ENCODE measurements at places on chromosomes 7 and 10.
A peak's percentile ranks its signal among the peaks of the same experiment; 100 is the strongest.

GRCh38 chr10:110415809-110416208 lies 81.9 kb upstream of the DUSP5 start:
- no peak for DNase-seq

DNA sequence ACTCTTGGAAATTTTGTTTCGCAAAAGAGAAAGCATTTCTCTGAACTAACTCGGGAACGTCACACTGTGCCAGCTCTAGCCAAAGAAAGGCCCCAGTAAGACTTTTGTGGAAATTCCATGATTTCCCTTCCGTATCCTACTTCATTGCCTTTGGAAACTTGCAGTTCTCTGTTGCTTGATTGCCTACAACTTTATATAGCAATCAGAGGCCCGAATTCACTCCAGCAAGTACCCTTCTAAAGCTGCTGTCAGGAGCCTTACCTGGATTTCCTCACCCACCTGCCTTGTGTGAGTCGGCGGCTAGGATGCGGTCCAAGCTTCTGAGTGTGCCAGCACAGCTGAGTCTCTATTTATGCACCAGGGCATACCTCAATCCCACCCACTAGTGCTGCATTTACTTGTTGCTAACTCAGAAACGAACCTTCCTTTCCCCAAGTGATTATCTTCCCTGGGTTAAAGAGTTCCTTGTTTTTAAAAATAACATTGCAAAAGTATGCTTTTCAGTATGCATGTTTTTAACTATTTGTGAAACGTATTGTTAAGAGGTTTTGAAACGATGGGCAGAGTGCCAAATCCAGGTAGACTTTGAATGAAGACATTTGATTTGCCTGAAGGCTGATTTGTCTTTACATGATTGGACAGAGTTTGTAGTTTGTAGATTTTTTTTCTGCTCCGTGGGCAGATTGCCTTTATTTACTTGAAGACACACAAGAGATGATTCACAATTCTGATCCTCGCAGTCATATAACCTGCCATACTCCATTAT lies at the start of gene AGR2:
TSS of gene AGR2 (minus strand) at position 326 of the 766 bp plus-strand sequence. CDS start 3,203 bp downstream, outside the sequence.
- no peak for DNase-seq

GRCh38 chr10:13189961-13190360 lies 28.6 kb downstream of the MCM10 start:
- DNase-seq = no peak

- no peak for DNase-seq
Measured at GRCh38 chr7:46568420-46569132, 647.5 kb upstream of the IGFBP3 start.

DNA sequence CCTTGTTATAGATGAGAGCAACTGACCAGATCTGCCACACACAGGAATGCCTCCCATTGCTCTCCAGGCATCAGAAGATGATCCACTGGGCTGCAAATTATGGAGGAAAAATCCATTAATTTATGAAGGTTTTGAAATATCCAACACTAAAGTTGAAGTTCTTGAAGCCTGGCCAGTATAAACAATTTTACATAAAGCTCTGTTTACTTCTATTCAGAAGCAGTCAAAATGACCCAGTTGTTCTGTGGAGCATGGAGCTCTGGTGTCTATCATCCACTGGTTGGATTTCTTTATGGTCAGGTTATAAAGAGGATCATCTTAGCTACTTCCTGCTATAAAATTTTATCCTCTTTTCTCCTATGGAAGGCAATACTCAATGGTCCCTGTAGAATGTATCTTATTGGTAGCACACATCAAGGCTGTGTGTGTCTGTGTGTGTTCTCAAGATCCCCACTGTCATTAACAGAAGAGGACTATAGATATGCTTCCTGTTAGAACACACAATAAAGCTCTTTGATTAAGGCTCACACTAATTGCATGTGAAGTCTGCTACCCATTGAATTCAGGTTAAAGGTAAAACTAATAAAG lies 747.4 kb downstream of the SUGCT start:
- no peak for DNase-seq

GRCh38 chr7:69598487-69599285 lies 411 bp downstream of the AUTS2 start:
- DNase-seq = peak; percentile 44

DNA sequence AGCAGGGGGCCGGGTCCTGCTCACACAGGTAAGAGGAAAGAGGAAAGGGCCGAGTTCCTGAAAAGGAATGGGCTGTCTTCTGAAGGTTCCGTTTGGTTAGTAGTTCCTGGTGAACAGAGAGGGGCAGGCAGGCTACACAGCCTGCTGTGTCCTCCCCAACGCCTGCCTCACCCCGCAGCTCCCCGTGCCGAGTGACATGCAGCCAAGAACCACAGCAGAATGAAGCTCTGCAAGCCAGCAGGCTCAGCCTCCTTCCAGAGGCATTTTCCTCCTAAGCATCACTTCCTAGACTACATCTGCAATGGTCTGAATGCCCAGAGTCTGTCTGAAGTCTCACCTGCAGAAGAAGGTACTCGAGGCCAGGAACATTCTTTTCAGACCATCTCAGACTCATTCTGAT lies 202.4 kb upstream of the TCERG1L start:
- no peak for DNase-seq

- DNase-seq = no peak
Measured at GRCh38 chr7:23873306-23873705, 163.3 kb downstream of the STK31 start.

DNA sequence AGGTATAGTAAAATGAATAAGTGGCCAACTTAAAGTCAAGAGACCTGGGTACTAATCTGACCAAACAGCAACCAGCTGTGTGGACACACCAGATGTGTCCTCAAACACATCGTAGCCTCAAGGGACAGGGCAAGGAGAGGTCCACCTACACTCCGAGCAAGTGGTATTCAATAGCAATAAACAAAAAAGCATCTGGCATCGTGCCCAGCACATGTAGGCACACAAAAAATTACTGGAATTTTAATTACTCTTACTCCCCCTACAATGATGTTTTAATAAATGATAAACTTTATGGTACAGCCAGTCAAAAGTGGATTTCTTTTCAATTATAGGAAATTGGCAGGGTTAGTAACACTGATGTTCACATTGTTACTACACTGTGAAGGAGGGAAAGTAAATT lies 3.5 kb upstream of the RGS10 start:
- no peak for DNase-seq

DNA sequence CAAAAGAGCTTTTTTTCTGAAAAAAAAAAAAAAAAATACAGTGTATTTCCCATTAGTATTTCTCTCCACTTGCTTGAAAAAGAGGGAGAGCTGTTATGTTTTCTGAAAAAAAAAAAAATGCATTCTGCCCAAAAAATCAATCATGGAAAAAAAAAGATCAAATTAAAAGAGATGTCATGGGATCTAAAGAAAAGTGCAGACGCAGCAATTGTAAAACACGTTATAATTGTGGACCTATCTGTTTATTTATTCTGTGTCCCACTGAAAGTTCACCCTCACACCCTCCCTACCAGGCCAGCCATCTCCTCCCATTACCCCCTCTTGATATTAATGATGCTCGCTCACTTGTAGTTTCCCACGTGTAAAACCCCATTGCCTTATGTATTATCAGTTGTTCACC lies 674.0 kb upstream of the C7orf33 start:
- no peak for DNase-seq

DNA sequence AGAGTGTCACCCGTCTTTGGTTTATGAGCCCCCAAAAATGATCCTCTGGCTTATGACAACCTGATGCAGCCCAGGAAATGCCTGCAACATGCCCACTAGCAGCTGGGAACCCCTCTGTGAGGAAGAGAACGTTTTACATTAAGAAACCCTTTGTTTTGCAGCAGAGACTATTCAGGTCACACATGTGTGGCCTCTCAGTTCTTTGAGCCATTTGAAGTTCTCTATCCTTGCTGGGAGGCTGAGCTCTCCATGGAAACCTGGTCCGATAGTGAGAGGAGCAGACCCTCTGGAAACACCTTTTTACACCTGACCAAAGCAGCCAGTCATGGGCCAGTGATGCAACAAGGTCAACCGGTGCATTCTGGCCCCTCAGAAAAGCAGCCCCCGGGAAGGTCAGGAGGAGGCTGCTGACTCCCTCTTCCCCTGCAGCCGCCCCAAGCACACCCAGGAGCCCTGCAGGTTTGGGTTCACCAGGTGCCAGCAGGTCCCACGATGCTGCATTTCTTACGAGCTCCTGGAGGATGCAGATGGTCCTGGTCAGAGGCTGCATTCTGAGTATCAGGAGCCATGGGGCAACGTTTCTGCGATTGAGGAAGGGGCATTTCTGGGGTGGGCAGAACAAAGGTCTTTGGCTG lies 134.3 kb downstream of the ZMYND11 start:
- DNase-seq = no peak

- no peak for DNase-seq
Measured at GRCh38 chr7:144955422-144955821, 119.6 kb upstream of the TPK1 start.

DNA sequence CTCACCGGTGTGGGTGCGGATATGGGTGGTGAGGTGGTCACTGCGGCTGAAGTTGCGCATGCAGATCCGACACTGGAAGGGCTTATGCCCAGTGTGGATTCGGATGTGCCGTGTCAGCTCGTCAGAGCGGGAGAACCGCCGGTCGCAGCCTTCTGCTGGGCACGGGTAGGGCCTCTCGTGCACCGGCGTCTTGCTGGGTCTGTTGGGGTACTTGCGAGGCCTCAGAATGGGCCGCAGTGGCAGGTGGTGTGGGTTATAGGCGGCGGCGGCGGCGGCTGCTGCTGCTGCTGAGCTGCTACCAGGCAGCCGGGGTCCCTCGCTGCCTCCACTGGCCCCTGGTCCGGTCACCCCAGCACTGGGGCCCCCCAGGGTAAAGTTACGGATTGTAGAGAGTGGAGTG lies 2.7 kb downstream of the EGR2 start:
- DNase-seq = no peak

GRCh38 chr10:93023013-93023650 lies 37.5 kb upstream of the CYP26C1 start:
- DNase-seq = no peak

- DNase-seq = no peak
Measured at GRCh38 chr7:23012908-23013714, 819 bp downstream of the HYCC1 start.

DNA sequence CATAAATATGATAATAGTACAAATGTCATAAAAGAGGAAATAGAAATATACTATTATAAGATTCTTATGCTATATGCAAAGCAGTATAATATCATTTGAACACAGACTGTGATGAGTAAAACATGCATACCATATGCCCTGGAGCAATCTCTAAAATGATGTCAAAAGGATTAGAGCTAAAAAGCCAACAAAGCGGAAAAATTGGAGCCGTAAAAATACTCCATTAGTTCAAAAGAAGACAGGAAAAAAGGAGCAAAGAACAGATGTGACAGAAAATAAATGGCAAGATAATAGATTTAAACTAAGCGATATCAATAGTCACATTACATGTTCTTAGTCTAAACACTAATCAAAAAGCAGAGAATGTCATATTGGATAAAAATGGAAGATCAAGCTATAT lies 191.0 kb upstream of the PLPP4 start:
- no peak for DNase-seq

DNA sequence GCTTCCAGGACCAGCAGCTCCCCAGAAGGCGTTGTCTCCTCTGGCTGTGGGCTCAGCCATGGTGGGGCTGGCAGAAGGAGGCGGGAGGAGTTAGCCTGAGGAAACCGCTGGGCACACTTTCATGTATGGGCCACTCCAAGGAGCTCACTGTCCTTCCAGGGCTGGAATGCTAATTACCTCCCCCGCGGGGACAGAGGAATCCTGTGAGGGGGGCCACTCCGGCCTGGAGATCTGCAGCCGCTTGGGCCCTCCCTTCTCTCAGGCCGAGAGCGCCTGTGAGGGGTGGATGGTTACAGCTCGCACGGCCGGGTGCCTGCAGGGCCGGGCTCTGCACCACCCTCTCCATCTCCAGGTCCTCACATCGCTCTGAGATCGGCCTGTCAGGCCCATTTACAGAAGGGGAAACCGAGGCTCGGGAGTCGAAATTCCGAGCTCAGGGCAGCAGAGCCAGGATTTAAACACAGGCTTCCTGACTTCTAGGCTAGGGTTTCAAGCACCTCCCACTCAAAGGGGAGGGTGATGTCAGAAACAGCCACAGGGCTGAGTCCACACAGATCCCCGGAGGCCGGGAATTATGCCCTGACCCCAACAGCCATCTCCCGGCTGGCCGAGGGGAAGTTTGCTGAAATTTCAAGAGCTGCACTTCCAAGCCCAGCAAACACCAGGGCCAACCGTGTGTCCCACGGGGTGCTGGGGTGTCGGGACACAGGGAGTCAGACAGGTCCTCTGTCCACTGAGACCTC lies 59.1 kb downstream of the PDGFA start:
- DNase-seq = no peak

DNA sequence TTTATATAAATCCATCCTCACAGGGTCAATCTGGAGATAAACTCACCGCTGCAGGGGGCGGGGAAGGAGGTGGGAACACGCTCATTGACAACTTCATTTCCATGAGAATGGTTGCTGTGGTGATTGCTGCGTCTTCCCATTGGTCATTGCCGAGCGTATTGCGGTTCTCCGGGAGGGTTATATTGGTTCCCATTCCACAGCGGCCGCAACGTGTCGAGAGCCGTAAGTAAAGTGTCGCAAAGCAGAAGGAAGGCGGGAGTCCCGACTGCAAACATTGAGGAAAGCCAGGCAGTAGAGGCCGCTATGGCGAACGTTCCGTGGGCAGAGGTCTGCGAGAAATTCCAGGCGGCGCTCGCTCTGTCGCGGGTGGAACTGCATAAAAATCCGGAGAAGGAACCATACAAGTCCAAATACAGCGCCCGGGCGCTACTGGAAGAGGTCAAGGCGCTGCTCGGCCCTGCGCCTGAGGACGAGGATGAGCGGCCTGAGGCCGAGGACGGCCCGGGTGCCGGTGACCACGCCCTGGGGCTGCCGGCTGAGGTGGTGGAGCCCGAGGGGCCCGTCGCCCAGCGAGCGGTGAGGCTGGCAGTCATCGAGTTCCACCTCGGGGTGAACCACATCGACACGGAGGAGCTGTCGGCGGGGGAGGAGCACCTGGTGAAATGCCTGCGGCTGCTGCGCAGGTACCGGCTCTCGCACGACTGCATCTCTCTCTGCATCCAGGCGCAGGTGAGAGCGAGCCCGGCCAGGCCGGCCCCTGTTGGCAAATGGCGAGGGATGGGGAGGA lies at the start of gene KIFBP:
TSS of gene KIFBP (plus strand) at position 274 of the 787 bp plus-strand sequence. CDS start at position 304, 30 bp downstream.
- DNase-seq = peak; percentile 90

DNA sequence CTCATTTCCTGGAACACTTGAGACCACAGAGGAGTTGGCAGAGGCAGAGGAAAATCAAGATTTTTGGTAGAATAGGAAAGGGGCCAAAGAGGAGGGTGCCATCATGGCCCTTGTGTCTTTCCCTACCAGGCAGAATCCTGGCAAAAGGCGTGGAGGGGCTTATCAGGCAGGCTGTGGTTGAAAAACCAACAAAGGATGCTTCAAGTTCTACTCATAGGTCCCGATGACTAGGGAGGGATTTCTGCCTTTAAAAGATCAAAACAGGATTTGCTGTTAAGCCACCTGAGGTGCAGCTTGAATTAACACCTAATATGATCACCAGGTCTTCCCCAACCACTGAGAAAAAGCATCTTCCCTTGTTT lies 45.7 kb downstream of the BPGM start:
- DNase-seq = no peak

DNA sequence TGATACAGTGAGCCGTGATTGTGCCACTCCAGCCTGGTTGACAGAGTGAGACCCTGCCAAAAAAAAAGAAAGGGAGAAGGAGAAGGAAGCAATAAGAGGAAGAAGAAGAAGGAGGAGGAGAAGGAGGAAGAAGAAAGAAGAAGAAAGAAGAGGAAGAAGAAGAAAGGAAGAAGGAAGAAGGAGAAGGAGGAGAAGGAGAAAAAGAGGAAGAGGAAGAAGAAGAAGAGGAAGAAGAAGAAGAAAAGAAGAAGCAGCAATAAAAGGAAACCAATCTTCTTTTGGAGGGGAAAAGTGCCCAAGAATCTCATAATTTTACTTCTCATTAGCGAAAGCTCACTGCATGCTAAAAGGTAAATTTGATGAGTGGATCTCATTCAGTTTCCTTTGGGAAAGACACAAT lies 85.7 kb upstream of the GLCCI1 start:
- no peak for DNase-seq

Data from germinal center (tissue), 1 donor.